PC-3 (cell line): ENCODE measurements at places on chromosomes 6 and 20. TPM values are rescaled to one million over a fixed set of nuclear protein-coding genes. Genes with fewer than 3 reads are reported as not detected.

DNA sequence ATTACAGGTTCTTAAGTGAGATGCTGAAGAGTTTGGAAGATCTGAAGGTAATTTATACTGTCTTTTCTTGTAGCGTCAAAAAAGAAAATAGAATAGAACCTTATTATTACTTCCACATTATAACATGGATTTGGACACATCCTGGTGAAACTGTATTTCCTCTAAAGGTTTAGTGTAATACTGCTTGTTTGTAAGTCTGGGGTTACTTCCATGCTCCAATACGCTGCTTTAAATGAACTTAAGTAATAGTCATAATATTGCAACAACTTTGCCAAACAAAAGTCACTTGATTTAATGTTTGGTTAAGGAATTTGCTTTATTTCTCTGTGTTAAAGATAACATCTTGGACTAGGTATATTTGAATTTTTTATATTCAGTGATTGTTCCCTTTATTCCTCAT, 11.5 kb upstream of the SNRNP48 start:
- no peak for DNase-seq

- DNase-seq, result no peak
These were observed 991 bp downstream of the UQCC2 start for GRCh38 chr6:33710296-33711121.

GRCh38 chr20:61299618-61300017, 47.6 kb downstream of the CDH4 start:
- DNase-seq, result no peak

The FAM217A gene
- total RNA-seq, result not detected in 2 replicates

The SNX9 gene
- total RNA-seq, result 18.0 and 21.3 TPM in 2 replicates

The TGM6 gene
- not detected in 2 replicates for total RNA-seq

DNA sequence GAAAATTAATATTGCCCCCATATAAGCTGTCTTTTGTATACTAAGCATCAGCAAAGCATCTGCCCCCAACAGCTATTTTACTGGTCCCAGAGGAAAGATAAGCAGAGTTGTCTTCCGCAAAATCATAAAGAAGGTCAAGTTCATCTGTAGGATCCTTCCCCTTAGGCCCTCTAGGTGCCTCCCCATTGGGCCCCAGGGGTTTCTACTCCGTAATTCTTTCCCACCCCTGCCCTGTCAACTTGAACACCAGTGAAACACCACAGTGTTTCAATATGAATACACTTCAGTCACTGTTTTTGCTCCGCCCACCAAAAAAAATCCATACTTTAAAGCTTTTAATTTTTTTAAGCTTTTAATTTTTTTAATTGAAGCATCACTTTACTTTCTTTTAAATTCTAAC, 159.2 kb downstream of the ATXN1 start:
- DNase-seq, result no peak

DNA sequence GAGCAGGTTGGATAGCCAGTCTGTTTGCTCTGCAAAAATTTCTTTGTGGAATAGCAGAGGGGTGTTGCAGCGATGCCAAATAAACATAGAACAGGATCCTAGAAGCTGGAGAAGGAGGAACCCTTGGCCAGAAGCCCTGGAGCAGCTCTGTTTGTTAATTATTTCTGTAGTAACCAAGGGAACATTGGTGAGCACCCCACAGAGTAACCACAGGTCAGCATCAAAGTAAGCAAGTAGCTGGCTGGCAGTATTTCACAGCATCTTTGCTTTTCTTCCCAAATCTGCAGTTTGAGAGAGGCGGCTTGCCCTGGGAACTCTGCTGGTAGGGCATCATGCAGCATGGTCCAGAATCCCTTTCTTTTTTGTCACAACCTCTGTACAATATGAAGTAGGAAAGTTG, 12.7 kb upstream of the APMAP start:
- peak; percentile 39 for DNase-seq

DNA sequence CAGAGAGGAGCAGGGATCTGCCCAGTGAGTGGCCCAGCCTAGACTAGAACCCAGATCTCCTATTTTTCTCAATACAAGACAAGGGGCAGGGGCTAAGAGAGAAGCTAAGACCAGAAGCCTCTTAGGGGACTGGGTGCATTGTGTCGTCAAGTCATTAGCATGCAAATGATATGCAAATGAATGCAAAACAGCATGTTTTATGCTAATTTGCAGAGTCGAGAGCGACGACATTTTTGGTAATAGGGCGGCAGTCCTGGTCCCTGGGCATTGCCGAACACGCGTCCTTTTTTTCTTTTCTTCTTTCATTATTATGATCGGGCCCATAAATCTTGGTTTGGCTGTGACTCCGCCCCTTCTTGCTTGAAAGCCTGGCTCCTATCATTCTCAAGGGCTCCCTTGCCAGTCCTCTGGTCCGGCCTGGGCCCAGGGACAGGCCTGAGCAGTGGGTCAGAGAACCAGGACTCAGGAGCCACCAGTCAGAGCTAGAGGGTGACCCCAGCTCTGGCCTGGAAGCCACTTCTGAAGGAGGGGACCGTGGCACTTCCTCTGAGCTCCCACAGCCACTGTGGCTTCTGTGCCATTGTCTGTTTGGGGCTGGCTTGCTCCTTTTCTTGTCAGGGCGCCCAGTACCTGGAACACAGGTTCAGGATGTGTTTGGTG, 32.0 kb upstream of the SCRT2 start:
- DNase-seq, result no peak

GRCh38 chr20:3646067-3646440, 17.1 kb downstream of the GFRA4 start:
- DNase-seq, result peak; percentile 69

- DNase-seq, result no peak
These were observed 50.6 kb downstream of the BPIFB1 start for GRCh38 chr20:33333616-33334015.

The MMS22L gene
- 19.3 and 23.8 TPM in 2 replicates for total RNA-seq

The RSPH4A gene
- total RNA-seq, result 0.04 TPM in 1 of 2 replicates, not detected in the other

DNA sequence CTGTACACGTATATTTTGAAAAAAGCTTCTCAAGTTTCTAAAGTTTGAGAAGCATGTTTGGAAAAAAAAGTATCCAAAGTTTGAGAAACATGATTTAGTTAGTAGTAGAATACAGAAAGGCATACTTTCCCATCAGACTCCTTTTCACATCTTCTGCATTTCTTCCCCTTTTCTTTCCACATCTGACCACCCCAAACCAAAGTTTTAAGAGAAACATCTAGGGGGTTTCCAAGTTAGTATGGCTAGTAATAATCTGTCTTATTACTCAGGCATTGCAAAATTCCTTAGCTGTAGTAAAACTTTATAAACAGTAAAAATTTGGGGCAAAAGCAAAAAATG, 63.0 kb upstream of the IL20RA start:
- DNase-seq, result no peak

The TINAG gene
- not detected in 2 replicates for total RNA-seq

- no peak for DNase-seq
These were observed 65.8 kb downstream of the NOL4L start for GRCh38 chr20:32519381-32519730.

The GDAP1L1 gene
- total RNA-seq, result not detected in 2 replicates

- no peak for DNase-seq
These were observed 28.7 kb downstream of the KAT14 start for GRCh38 chr20:18166241-18166881.
